ENCODE measurements at places on chromosomes 5 and 9.

DNA sequence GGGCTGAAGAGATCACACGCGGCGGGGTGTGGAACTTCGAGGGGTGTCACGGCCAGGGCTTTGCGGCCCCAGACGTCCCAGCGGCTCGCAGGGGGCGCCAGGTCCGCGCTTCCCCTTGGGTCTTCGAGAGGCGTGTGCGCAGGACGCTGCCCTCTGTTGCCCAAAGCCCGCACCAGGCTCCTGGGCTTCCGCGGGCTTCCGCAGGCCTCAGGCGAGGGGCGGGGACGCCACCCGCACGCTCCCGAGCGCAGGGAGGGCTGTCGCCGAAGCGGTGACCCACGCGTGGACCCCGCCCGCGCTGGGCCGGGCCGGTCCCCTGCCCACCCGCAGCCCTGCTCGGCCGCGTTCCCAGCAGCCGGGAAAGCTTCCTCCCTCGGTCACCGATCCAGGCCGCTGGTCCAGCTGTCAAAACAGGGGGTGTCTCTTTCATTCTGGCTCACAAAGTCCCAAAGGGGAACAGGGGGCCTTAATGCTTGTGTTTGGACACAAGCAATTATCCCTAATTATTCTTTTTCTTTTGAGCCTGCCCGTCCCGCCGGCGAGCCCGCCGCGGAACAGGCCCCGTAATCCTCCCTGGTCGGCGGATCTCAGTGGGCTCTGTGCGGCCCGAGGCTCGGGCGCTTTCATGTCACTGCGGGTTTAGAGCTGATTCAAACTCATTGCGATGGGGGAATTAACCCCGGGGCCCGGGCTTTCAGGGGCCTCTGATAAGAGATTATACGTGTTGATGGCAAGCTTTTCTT, 60.6 kb downstream of the TMEM174 start:
- DNase-seq, result no peak

- DNase-seq, result no peak
Observed at GRCh38 chr9:80020056-80020455, 448.3 kb downstream of the TLE4 start.

DNA sequence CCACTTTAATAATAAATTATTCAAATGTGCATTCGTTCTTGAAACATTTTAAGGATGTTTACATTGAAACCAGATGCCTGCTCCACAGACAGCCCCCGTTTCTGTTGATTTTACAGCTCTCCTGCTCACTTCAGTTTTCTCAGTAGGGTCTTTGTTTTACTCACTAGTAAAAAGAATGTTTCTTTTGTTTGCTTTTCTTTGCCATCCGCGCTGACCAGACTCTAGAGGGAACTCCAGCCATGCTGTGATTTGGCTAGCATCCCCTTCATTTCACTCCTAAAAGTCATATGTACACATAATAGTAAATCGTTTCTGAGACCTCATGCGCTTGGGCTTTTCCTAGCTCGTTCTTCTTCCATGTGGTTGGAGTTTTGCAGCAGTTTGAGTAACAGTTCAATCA, 28.7 kb upstream of the PALM2AKAP2 start:
- DNase-seq, result no peak

- DNase-seq, result no peak
Observed at GRCh38 chr9:109439378-109440116, 58.6 kb downstream of the PTPN3 start.

DNA sequence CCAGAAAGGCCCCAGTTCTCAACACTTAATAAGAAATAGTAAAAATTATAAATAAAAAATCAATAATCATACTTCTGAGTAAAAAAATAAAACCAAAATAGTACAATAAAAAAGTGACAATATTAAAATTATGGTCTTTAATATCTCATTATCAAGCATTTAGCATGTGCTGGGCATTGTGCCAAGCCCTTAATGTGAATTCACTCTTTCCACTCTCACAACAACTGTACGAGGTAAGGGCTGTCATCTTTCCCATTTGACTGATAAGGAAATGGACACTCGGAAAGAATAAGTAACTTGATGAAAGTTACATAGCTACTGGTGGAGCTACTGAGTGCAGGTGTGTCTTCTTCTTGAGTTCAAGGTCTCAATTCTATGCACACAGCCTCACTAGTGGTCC, 43.6 kb downstream of the SEC61B start:
- DNase-seq, result no peak

DNA sequence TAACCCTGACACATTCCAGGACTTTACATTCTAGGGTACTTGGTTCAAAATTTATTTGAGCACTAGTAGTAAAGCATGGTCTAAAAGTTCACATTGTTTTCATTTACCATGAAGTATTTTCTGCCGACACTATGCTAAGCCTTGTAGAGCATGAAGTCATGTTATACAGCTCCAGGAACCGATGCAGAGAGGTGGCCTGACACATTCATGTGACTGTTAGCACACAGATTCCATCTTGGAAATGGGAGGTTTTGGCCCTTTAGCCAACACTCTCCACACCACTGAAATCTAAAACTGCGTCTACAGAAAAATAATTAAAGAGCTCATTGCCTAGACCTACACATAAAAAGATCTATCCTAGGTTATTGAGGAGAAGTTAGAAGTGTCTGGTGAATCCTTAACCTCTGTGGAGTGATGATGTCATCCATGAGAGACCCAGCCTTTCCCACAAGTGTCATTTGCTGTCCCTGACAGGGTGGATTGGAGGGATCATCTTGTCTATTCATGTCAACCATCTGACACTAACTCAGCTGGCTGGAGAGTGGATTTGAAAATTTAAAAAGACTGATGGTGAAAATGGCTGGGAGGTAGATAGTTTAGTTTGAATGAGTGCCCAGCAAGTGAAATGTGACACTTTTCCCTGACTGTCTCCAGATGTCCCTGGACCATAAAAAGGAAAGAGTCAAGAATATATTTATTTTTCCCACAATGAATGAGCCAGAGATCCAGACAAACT, 1.3 kb downstream of the RANBP3L start:
- no peak for DNase-seq

- no peak for DNase-seq
Observed at GRCh38 chr5:11047625-11048024, 286.6 kb upstream of the DAP start.

Measured in AG20443 (cell line).